ENCODE measurements at places on chromosomes 7 and 10. TPM values are rescaled to one million over a fixed set of nuclear protein-coding genes. Genes with fewer than 3 reads are reported as not detected.

TSPAN33 gene
- 6.5 TPM for total RNA-seq

SP4 gene
- total RNA-seq: 1.2 TPM

RP9 gene
- total RNA-seq: 32.3 TPM

CABCOCO1 gene
- total RNA-seq: 0.54 TPM

RASA4B gene
- 0.89 TPM for total RNA-seq

SFRP5 gene
- 1.7 TPM for total RNA-seq

CADPS2 gene
- total RNA-seq: 0.07 TPM

CH25H gene
- 0.09 TPM for total RNA-seq

RGS10 gene
- total RNA-seq: 47.9 TPM

All from A549 treated with CpdA at 1 μM for 4 hours (cell line).